RCC 7860 (cell line): ENCODE measurements at places on chromosomes 5 and 9.

- peak; percentile 85 for DNase-seq
These were observed 35.2 kb upstream of the PSD2 start for GRCh38 chr5:139760066-139761056.

DNA sequence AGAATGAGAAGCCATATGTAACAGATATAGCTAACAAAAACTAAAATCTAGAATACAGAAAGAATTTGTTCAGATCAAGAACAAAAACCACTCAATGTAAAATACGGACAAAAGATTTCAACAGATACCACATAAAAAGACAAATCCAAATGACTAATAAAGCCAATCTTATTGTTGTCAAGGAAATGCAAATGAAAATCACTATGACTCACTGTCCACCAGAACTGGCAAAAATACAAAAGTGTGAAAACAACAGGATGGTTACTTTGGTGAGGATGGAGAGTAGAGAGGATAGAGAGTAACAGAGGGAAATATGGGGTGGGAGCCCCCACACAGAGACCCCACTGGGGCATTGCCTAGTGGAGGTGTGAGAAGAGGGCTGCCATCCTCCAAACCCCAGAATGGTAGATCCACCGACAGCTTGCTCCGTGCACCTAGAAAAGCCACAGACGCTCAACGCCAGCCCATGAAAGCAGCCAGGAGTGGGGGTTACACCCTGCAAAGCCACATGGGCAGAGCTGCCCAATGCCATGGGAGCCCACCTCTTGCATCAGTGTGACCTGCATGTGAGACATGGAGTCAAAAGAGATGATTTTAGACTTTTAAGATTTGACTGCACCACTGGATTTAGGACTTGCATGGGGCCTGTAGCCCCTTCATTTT is 15.2 kb upstream of the RHOBTB3 start:
- DNase-seq = peak; percentile 48

GRCh38 chr9:96399325-96399633 is 15.8 kb upstream of the SLC35D2 start:
- no peak for DNase-seq

- DNase-seq = no peak
These were observed 659.0 kb downstream of the ANXA1 start for GRCh38 chr9:73810585-73811215.

GRCh38 chr5:103587185-103587748 is 24.7 kb upstream of the NUDT12 start:
- no peak for DNase-seq

- DNase-seq = peak; percentile 23
These were observed 9.1 kb downstream of the TYRP1 start for GRCh38 chr9:12702160-12702758.

- DNase-seq = no peak
These were observed 101.8 kb downstream of the CCDC192 start for GRCh38 chr5:127804886-127805426.

GRCh38 chr5:160685695-160686094 is 166.3 kb downstream of the ATP10B start:
- DNase-seq = no peak

GRCh38 chr5:156008844-156009243 is 318.1 kb upstream of the SGCD start:
- no peak for DNase-seq

DNA sequence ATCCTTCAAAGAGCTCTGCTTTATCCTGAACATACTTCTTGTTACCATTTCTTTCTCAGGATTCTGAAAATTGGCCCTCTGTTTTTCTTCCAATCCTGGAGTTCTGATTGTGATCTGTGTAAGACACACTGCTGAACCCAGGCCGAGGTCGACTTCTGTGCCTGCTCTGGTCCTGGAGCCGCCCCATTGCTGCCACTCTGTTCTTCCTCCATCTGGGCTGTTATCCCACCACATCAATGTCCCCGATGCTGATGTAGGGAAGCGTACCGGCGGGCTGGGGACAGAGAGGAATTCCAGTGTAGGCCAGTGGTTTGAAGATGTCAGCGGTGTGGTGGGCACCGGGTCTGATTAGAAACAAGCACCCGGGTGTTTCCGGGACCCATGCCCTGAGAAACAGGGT is 102.5 kb downstream of the LIFR start:
- no peak for DNase-seq

DNA sequence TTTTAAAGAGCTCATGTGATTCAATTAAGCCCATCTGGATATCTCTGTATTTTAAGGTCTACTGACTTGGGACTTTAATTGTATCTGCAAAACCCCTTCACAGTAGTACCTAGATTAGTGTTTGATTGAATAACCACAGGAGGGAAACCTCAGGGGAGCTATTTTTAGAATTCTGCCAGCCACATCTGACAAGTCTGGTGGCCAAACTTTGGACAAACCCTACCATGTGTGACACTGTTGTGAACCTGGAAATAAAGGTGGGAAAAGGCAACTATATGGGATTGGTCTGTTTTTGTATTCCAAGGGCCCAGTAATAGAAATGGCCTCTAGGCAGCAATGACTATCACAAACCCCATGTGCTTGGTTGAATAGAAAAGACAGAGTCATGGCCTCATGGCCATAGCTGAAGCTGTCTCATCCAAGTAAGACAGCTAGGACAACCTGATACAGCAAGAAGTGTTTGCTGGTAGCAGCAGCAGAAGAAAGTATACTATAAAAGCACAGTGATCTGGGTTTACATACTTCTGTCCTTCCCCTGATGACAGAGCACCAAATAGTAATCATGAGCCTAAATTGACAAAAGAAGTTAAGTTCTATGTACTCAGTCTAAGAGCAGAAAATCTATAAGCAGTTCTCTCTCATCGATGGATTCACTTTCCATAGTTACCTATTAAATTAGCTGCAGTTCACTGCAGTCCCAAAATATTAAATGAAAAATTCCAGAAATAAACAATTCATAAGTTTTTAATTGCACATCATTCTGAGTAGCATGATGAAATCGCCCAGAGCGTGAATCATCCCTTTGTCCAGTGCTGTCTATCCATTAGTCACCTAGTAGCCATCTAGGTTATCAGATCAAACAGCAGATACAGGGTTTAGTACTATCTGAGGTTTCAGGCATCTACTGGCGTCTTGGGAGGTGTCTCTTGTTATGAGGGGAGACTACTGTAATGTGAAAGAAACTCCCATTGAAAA is 189.8 kb downstream of the ARHGAP26 start:
- peak; percentile 94 for DNase-seq

DNA sequence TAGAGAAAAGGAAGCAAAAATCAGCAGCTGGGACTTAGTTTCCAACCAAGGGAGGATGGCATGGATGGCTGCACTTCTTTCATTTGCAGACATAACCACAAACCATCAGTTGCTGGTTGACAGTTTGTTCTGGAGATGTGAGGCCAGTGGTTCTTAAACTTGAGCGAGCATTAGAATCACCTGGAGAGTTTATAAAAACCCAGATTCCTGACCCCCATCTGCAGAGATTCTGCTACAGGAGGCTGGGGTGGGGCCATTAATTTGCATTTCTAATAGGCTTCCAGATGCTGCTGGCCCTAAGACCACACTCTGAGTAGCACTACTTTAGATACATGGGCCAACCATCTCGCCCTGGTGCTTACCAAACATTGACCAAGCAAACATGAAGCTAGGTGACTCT is 60.8 kb downstream of the MARCHF3 start:
- DNase-seq = peak; percentile 54

- DNase-seq = no peak
These were observed 372.2 kb downstream of the ZSWIM6 start for GRCh38 chr5:61704289-61704688.

DNA sequence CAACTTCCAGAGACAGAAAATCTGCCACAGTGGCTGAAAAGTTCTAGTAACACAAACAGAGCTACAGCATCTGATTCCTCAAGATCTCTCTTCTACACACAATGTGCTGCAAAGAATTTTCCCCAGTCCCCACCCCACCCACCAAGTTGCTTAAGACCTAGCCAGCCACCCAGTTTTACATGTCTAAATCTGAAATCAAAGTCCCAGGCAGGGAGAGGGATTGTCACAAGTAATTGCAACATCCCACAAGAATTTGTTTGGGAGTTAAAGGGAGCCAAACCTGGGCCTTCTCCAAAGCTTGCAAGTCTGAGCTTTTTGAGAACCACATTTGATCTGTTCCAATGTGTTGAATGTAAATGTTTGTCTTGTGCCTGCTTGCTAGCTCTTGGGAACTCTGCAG is 15.5 kb downstream of the IGIP start:
- DNase-seq = no peak

- no peak for DNase-seq
These were observed 96.0 kb upstream of the SLC12A2 start for GRCh38 chr5:127987354-127988145.

DNA sequence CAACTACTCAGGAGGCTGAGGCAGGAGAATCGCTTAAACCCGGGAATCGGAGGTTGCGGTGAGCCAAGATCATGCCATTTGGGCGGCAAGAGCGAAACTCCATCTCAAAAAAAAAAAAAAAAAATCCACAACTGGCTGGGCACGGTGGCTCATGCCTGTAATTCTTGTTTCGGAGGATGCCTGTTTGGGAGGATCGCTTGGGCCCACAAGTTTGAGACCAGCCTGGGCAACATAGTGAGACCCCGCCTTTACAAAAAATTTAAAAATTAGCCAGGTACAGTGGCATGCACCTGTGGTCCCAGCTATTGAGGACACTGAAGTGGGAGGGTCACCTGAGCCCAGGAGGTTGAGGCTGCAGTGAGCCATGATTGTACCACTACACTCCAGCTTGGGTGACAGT is 1.9 kb upstream of the EIF4EBP3 start:
- DNase-seq = no peak

GRCh38 chr9:132505991-132506655 is 76.3 kb upstream of the BARHL1 start:
- no peak for DNase-seq

DNA sequence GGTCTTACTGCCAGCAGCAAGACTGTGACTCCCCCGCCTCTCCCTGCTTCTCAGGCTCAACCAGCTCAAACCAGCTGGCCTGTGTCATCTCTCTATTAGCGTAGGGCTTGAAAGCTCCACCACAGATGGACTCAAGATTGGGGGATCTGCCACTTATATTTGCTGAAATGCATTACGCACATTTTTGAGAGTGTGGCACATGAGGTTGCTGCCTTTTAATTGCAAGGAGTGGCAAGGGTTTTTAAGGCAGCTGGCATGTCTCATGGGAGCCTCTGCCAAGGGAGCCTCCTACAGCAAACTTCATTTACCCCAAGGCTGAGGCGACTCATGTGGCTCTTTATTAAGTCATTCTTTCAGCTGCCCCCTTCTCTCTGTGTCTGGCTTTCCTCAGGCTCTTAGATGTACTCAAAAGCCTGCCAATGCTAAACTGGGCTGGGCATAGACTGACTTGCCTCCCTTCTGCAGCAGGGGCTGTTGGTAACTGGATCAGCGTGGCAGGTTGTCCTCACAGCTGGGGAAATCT is 219.3 kb downstream of the SMARCA2 start:
- no peak for DNase-seq

DNA sequence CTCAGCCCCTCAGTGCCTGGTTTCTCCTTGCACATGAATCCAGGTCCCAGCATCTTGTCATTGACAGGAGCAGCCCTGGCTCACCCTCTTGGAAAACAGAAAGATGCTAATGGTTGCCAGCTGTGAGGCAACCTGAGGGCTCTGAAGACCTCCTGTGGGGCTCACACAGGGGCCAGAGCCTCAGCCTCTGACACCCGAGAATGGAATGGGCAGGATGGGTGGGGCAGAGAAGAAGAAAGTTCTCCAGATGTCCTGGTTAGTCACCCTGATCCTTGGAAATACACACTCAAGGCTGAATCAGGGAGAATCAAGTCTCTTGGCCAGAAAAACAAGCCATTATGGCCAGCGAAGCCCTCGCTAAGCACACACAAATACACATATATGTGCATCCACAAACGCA is 32.3 kb upstream of the SPATA31E1 start:
- DNase-seq = no peak

DNA sequence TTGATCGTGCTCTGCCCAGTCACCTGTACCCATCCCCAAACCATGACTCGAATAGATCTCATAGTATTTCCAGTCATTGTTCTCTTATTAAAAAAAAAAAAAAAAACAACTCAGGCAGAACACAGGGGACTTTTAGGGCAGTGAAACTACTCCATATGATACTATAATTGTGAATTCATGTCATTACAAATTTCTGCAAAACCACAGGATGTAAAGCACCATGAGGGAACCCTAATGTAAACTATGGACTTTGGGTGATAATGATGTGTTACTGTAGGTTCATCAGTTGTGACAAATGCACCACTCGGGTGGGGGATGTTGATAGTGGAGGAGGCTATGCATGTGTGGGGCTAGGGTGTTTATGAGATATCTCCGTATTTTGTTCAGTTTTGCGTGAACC is 133.8 kb downstream of the RAB3C start:
- DNase-seq = no peak

DNA sequence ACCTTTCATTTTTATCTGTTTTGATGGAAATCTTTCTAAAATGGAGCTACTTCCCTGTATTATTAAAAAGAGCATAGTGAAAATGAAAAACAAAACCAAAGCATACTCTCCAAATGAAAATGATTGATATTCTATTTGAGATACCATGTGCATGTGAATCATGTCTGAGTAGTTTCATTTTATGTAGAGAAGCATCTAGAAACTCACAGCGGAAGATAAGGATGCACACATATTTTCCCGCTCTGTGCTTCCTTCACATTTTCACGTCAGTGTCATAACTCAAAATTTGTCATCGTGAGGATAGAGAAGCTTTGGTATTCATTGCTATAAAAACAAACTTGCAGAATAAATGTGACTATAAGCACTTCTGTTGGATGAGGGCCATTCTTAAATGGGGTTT is 34.0 kb upstream of the CLINT1 start:
- no peak for DNase-seq

DNA sequence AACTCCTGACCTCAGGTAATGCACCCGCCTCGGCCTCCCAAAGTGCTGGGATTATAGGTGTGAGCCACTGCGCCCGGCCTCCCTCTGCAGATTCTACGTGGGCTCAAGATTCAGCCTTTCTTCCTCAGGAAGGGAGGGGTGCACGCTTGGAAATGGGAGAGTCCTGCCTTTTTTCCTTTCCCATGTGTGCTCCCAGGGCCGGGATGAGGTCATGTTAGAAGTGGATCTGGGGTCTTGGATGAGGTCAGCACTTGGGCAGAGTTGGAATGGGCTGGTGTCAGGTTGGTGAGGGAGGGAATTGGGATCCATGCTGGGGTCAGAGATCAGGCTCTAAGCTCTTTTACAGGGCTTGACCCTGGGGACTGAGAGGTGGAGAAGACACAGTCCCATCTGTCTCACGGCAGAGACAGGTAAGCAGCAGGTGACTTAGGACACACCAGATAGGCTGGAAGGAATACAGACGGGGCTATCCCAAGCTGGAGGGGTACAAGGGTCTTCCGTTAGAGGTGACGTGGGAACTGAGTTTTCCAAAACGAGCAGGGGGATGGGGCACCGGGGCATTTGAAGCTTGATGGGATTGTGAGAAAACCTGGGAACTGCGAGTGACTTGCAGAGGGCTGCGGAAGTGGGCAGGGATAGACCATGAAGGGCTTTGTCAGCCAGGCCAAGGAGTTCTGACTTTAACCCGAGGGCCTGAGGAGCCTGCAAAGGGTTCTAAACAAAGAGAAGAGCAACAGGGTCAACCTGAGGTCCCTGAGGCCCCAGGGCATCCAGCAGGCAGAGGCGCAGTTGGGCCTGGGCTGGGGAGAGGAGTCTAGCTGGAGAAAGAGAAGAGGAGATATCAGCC is 1.8 kb upstream of the AQP7 start:
- DNase-seq = no peak
